ENCODE measurements at places on chromosomes 5 and 9.

DNA sequence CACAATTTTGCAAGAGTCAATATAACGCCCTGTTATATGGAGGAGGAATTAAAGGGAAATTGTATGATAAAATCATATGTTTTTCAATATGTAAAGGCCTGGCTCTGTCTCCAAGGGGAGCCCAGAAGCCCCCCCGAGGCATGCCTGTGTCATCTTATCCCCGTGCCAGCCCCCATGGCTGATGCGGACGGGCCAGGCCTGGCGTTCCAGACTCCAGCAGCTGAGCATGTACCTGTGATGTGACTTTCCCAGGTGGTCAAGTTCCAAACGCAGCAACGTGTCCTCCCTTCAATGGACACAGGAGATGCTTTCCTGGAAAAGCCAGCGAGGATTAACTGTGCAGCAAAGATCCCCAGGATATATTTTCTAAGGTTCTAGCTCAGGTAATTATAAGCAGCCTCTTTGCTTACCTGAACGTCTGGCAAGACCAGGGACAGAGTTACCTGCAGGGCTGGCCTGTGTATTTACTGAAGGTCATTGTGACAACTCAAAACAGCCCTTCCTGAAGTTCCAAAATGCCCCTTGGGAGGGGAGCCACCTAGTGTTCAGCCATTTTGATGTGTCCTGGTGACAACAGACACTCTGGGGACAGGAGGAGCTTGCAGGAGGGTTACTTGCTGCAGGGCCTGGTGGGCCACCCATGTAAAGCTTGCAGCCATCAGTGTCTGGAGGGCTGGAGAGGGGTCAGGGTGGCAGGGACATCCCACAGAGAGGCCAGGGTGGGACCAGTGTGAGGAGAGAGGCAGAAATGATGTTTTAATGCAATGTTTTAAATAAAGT lies 53.3 kb upstream of the RNU6ATAC start:
- peak; percentile 35 for DNase-seq

GRCh38 chr5:147245381-147246165 lies 10.7 kb downstream of the STK32A start:
- no peak for DNase-seq

- no peak for DNase-seq
Observed at GRCh38 chr5:78589923-78590322, 58.6 kb downstream of the LHFPL2 start.

- no peak for DNase-seq
Observed at GRCh38 chr9:20499013-20499412, 123.3 kb downstream of the MLLT3 start.

DNA sequence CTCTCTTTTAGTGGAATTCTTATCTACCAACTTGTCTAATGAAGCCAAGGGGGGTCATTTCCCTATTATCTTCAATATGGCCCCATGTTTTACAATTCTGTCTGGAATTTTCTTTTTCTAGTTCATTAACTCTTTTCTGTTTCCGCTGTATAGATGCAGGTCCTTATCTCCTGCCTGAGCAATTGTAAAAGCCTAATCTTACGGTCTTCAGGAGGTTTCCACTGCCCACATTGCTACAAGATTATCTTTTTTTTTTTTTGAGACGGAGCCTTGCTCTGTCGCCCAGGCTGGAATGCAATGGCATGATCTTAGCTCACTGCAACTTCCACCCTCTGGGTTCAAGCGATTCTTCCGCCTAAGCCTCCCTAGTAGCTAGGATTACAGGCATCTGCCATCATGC lies 132.3 kb downstream of the UNC13B start:
- DNase-seq, result no peak

GRCh38 chr5:96065685-96066385 lies 104.2 kb upstream of the ELL2 start:
- no peak for DNase-seq

DNA sequence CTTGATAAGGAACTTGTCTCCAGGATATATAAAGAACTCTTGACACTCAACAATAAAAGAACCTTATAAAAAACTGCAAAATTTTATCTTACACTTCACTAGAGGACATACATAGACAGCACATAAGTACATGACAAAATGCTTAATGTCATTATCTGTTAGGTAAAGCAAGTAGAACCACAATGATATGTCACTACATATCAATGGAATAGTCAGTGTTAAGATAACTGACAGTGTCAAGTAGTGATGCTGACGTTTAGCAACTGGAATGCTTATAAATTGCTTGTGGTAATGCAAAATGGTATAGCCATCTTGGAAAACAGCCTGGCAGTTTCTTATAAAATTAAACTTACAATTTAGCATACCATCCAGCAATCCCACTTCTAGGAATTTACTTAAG lies 314.1 kb downstream of the KDM4C start:
- no peak for DNase-seq

DNA sequence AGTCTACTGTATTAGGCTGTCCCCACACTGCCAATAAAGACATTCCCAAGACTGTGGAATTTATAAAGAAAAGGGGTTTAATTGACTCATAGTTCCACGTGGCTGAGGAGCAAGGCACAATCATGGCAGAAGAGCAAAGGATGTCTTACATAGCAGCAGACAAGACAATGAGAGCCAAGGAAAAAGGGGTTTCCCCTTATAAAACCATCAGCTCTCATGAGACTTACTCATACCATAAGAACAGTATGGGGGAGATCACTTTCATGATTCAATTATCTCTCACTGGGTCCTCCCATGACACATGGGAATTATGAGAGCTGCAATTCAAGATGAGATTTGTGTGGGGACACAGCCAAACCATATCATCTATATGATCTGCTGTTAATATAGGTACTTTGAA lies 14.8 kb upstream of the FSTL4 start:
- no peak for DNase-seq

DNA sequence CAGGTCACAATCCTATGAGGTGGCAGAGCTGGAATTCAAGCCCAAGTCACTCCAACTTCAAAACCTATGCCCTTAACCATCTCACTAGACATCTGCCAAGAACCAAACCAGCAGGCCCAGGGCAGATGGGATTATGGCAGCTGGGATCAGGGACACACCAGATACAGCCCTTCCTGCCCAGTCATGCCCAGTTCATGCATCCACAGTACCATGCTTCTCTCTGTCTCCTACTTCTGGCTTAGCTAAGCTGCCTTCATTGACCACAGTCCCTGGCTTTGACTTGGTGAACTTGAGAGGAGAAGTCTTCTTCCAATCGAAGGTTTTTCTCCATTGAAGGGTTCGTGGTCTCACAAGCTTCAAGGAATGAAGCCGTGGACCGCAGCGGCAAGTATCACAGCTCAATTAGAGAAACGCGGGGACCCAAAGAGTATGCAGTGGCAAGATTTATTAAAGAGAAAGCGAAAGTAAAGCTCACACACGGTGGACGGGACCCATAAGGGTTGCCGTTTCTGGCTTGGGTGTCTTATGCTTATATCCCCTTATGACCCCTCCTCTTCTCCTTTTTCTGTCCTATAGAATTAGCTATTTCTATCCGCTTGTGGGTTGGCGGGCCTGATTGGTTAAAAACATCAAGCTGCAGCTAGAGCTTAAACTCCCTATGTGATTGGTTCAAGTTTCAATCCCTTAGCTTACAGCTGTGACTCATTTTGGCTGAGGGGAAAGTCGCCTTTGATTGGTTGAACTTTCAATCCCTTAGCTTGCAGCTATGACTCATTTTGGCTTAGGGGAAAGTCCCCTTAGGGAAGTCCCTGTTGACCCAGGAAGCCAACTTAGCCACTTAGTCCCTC lies 101.2 kb downstream of the TRIM36 start:
- DNase-seq, result peak; percentile 97

DNA sequence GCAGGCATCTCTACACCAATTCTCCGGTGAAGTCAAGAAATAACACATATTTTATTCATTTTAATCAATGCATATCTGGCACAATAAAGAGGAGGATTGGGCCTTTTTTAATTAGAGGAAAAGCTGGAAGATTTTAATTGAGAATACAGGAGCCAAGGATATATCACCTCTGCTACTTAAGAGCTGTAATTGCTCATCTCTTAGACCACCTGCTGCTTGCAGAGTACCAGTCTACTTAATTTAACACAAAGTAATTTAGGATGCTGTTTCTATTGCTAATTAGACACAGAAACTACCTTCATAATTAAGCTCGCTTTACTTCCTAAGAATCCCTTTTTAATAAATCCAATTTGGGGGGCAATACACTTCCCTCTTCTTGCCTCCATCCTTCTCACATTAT lies 326.9 kb downstream of the TENT4A start:
- DNase-seq, result no peak

DNA sequence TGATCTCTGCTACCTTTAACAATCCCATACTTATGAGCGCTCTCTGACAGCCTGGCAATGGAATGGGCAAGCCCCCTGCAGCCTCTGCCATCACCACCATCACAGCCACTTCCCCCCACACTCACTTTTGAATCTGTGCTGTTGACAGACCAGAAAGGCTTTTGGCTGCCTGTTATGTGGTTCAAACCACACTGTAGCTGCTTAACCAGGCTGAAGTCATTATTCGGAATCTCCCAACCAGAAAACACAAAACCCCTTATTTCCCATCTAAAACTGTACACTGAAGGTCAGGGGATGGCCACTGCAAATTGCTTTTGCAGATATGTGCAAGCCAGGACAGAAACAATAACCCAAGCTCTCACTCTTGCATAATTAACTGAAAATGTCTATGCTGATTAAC lies 35.8 kb downstream of the PTCH1 start:
- no peak for DNase-seq

DNA sequence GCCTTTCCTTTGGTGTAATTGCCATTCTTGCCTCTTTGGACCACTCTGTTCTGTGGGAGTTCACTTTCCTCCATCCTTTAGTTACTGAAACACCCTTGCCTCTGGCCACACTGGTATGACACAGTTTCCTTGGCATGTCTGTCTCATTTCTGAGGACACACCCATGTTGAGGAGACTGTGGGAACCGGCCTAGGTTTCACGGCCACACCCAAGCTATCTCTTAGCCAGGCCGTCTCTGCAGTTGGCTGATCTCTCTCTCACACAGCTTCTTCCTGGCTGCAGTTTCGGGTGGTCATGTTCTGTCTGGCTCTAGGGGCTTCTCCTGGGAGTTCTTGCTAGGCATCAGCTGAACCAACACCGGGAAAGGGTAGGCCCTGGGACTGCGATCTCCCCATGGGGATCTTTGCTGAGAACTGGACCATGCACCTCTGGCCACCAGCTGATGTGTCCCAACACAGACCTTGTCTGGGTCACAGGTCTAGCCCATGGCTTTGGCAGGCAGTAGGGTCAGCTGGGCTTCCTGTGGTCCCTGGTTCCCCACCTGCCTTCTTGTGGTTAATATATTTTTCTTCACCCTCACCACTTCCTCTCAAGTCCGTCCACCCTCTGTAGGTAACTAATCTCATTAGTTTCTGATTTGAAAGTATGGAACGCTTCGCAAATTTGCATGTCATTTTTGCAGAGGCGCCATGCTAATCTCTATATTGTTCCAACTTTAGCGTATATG lies 24.9 kb downstream of the ARHGEF37 start:
- DNase-seq, result no peak

- peak; percentile 41 for DNase-seq
Observed at GRCh38 chr5:133996683-133997252, 8.0 kb downstream of the VDAC1 start.

- peak; percentile 48 for DNase-seq
Observed at GRCh38 chr5:74567411-74567995, 73.0 kb downstream of the ENC1 start.

DNA sequence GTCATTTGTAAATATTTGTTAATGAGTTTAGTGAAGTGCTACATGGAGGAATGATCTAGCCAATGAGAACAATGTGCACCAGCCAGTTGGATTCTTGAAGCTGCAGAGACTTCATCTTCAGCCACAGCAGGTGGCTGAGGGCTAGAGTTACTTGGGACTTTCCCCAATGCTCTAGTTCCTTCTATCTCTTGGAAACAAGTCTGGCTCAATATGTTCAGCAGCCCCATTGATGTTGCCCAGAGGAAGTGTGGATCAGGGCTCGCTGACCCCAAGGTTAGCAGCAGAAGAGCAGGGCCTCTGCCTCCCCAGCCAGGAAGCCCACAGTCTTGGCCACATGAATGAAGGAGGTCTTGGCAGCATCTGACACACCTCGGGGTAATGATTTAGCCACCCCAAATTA lies 117.5 kb downstream of the SLC1A3 start:
- peak; percentile 5 for DNase-seq

GRCh38 chr9:130214776-130215340 lies 42.7 kb downstream of the NCS1 start:
- DNase-seq, result no peak

DNA sequence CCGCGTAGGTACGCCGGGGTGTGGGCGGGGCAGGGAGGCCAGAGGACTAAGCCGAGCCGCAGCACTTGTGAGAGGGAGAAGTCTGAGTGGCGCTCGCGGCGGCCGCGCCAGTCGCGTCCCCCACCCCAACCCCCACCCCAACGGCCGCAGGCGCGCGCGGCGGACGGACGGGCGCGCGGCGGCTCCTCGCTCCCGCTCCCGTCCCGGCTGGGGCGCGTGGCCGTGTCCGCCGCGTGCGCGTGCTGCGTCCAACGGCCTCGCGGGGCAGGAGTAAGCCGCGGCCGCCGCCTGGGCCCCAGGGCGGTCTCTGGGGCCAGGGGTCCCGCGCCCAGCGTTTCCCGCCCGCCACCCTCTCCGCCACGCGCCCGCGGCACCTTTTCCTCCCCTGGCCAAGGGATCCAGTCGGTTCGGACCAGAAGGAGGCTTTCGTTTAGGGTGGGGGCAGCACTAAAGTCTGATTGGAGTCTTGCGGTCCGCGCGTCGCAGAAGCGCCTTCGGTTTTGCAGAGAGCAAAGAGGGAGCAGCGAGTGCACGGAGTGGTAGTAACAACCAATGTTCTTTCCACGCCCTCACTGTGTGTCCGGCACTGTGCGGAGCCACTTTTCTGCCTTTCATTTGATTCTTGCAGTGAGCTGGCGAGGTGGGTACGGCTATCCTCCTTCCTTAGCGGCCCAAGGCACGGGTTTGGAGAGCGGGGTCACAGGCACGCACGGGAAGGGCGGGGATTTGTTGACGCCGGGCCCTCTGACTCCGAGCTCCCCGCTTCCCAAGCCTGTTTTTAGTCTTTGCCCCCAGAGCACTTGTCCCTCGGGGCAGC lies 483 bp downstream of the G3BP1 start:
- DNase-seq, result peak; percentile 77
